ENCODE measurements at places on chromosomes 3 and 15. TPM values are rescaled to one million over a fixed set of nuclear protein-coding genes. Genes with fewer than 3 reads are reported as not detected.
A peak's percentile ranks its signal among the peaks of the same experiment; 100 is the strongest.

SLC12A1 gene
- polyA plus RNA-seq: not detected

MGA gene
- polyA plus RNA-seq: 12.2 TPM

MED12L gene
- polyA plus RNA-seq: not detected

CISH gene
- 100 TPM for polyA plus RNA-seq

TRH gene
- not detected for polyA plus RNA-seq

LMCD1 gene
- polyA plus RNA-seq: not detected

GOLGA8B gene
- polyA plus RNA-seq: 4.3 TPM

SCN11A gene
- not detected for polyA plus RNA-seq

SNTN gene
- polyA plus RNA-seq: not detected

INTS14 gene
- polyA plus RNA-seq: 24.0 TPM

UBAP1L gene
- polyA plus RNA-seq: not detected

ITIH1 gene
- not detected for polyA plus RNA-seq

DNA sequence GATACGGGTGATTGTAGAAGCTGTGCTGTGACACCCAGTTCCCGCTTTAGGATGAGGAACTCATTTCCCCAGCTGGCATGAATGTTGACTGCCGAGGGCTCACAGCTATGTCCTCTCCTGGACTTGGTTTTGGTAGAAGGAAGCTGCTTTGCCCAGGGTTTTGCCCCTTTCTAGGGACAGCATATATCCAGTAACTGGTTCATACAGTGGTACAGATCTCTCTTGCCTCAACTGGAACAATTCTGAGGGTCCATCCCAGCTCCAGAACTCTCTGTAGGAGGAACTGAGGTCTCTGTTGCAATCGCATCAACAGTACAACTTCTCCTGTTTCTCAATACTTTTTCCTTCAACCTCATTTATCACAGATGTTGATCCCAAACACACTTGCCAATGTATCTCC, 54.5 kb upstream of the FNDC3B start:
- no peak for DNase-seq

GRCh38 chr3:136621628-136622027, 130.6 kb downstream of the STAG1 start:
- no peak for DNase-seq

DNA sequence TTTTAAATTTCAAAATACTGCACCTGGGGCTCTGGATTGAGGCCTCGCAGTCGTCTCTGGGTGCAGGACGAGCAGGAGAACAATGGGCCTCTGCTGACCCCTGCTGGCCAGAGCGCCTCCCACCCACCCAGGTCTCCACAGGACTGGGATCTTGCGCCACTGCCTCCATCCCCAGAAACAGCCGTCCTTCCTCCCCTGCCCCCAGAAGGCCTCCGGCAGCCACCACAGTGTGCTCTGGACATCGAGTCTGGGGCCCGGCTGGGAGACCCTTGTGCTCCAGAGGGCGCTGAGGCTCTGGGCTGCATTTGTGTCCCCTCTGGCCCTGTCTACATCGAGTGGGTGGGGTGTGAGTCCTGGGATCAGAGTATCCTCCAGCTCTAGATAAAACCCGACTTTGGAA, 6.7 kb upstream of the ACSBG1 start:
- peak; percentile 67 for DNase-seq

DNA sequence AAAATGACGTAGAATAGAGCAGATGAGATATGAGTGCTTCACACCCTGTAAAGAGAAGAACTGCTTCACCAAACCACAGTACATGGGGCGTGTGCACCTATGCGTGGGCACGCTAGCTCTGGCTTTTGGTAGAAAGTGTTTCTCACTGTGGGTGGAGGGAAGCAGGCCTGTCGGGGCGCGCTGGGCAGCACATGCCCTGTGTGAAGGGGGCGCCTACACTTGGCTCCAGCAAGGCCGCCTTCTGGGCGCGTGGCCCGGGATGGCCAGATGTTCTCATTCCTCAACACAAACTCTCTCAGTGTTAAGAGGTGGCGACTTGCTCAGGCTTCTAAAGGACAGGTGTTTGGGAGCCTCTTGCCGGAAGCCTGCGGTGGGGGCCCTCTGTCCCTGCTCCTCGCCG, 90.0 kb downstream of the FBLN2 start:
- DNase-seq: no peak

DNA sequence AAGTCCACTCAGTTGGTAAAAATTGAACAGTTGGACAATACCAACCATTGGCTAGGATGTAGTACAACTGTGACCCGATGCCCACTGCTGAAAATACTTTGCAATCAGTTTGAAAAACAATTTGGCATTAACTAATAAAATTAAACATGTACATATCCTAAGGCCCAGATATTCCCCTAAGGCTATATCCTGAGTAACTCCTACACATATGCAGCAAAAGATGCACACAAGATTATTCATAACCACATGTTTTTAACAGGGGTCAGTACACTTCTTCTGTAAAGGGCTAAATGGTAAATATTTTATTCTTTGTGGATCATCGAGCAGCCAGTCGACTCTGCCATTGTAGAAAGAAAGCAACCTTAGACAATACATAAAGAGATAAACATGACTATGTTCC, 116.3 kb downstream of the MEX3B start:
- no peak for DNase-seq

GRCh38 chr3:127959873-127960272, 44.8 kb downstream of the KBTBD12 start:
- no peak for DNase-seq

DNA sequence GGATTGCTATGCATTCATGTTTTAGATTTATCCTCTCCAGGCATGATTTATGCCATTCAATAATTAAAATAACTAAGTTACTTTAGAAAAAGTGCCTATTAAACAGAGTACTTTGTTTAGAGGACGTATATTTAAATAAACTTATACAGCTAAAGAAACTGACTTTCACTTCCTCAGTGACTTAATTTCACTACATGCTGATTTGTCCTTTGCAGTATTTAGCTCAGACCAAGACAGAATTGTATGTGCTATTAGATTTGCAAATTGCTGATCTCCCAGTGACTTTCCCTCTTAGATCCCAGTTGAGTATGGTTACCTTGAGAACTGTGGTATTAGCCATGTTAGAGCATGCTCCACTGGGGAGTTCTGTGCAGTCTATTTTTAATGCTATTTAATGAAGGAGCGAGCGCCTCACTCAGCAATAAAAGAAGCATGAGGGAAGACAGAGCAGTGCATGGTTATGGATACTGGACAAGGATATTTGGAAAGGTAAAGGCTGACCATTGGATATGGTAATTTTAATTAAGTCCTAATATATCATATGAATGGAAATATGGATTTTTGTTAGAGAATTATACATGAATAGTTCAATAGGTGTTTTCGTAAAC, 2.7 kb downstream of the ARPP21 start:
- DNase-seq: no peak

DNA sequence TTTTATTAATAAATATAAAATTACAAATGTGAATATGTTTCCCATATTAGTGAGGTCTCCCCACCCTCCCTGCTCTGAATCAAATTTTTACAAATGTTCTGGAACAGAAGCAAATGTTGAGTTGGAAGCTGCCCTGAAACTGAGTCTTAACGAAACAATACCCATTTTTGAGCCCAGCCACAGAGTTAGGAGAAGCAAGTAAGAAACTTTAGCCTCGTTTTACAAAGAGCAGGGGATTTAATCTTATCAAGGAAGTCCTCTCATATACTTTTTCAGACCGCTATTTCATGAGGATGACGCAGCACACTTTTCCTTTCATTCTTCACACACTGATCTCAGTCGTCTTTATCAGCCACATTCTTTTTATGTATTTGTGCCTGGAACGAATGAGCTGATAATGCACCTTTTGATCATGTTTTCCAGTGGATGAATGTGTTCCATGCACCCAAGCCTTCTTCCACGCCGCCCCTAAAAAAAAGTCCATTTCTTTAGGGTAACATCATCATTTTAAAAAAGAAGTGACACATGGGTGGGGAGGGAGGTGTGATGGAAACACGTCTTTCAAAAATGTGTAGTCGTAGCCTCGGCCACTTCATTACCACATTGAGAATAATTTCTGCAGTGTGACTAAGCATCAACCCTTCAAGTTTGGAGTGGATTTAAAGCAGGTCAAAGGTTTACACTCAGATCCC, 48.1 kb downstream of the SETMAR start:
- DNase-seq: peak; percentile 2

GRCh38 chr3:113153499-113154107, 57.8 kb upstream of the BOC start:
- DNase-seq: no peak

DNA sequence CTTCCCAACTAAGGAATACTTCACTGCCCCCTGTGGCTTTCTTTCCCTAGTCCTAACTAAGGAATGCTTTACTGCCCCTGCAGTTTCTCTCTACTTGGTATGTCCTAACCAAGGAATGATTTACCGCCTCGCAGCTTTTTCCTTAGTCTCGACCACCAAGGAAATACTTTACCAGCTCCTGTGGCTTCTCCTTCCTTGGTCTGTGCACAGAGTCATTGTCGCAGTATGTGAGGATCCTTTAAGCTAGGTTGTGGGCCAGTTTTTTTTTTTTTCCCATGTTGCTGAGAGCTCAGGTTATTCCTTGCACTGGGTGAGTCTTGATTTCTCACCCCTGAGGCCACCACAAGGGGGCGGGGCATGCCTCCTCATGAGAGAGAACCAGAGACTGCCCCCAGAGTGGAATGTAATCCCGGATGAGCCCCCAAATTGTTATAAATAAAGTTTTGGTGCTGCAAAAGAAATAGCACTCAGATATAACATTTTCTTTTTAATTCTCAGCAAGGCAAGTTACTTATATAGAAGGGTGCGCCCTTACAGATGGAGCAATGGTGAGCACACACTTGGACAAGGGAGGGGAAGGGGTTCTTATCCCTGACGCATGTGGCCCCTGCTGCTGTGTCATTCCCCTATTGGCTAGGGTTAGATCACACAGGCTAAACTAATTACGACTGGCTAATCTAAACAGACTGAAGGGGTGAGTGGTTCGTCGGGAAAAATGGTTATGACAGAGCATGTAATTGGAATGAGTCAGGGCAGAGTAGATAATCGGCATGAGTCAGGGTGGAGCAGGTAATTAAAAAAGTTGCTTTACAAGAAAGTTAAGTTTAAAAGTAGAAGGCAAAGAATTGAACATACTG, 27.0 kb downstream of the NDUFB4 start:
- DNase-seq: no peak

GRCh38 chr3:195260280-195260905, 10.6 kb downstream of the XXYLT1 start:
- no peak for DNase-seq

DNA sequence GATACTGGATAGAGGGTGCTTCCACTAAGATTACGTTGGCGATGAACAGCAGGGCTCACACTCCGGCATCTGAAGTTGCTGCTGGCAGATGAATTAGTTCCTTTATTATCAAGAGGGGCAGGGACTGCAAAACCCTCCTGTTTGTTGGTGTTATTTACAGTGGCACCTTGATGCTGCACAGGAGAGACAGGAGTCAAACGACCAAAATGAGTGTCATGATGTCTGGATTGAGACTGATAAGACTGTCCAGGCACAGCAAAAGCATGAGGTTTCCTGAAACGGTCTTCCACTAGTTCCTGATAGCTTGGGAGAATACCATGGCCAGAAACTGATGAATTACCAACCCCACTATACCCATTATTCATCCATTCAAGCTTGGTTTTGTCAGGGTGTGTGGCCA, 100.8 kb upstream of the NEDD4 start:
- DNase-seq: no peak

DNA sequence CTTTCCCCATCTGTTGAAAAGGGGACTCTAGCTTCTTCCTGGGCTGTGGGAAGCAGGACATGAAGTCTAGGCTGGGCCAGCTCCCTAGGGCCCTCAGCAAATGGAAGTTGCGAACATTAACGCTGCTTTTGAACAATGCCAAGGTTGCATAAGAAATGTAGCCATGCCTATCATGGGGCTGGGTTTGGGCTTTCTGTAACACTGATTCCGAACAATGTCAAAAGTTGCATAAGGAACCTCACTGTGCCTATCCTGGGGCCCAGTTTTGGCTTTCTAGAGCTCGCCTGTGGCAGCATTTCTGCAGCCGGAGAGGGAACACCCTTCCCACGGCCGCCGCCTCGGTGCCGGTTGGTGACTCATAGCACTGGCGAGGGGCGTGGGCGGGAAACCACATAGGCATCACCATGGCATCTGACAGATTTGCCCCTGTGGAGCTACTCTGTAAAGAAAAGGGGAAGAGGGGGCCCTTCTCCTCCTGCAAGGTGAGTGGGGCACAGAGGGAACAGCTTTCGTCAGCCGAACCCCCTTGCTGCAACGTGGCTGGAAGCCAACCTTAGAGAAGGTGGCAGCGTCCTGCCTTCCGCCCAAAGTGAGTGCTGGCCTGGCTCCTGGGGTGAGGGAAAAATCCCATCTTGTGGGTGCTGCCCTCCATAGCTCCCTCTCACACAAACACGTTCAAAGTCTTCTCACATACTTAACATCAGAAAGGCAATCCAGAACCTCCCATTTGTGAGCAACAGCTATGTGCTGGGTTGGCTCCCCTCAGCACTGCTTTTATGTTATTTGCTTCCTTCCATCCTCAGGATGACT, 46.6 kb upstream of the ATP2B2 start:
- DNase-seq: peak; percentile 56

DNA sequence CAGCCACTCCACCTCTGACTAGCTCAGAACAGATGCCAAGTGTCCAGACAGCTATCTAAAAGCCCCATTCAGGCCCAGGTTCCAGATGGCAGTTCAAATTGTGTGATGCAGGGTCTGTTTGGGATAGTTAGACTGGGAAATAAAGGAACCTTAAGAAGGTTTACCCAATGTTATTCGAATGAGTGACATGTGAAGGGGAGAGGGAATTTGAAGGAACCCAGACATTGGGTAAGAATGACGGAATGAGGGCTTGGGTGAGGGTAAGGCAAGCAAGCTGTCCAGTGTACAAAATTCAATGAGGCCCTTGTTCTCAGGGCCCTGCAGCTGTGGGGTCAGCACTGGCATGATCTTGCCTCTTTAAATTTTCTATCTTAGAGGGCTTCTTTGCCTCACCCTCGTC, 34.1 kb downstream of the ATP13A5 start:
- DNase-seq: no peak

DNA sequence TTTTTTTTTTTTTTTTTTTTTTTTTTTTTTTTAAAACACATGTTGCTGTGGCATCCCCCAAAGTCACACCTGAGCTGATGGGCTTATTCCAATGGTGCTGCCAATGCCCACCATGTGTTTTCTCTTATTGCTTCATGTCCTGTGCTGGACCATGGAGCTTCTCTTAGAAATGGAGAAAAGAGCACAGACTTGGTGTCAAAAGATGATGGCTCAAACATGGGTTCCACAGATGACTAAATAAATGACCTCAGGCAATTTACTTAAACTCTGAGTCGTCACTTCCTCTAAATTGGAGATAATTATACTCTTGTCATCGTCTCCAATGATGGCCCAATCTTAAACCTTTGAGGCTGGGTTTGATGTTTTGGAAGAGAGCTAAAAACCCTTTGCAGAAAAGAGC, 28.1 kb downstream of the CHST2 start:
- DNase-seq: no peak

DNA sequence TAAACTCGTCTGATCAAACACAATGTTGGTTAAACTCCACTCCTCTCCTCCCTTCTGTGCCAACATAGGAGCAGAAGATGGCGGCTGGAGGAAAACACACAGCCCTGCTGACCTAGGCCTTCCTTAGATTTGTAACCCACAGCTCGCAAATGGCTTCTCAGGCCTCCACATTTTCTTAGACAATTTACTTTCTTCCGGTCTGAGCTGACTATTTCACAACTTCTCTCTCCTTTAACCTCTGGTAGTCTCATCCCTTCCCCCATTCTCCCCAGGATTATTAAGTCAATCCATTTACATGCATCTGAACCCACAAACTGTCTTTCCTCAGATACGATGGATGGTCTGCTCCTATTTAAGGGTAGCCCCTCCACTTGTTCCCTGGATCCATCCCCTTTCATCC, 25.7 kb upstream of the ULK4 start:
- no peak for DNase-seq
